ENCODE measurements at places on chromosomes 1 and 21.

GRCh38 chr1:109874445-109874844, 36.2 kb upstream of the CSF1 start:
- no peak for DNase-seq

DNA sequence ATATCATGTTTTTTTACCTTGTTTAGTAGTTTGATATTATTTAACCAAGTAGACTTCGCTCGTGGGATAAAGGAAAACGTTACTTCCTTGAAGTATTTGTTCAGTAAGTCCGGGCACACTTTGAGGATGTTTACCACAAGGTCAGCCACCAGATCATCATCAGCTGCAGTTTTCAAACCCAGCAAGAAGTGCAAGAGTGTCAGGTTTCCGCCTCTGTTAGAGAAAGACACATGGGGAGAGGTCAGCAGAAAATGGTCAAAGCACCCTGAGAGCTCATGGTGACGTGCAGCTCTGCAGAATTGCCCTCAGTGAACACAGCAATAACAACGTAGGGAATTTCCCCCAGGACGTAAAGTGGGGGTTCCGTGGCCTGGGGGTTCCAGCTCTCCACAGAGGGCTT, 24.4 kb downstream of the URB1 start:
- no peak for DNase-seq

- peak; percentile 60 for DNase-seq
Observed at GRCh38 chr1:19811206-19811851, 3.8 kb downstream of the RNF186 start.

DNA sequence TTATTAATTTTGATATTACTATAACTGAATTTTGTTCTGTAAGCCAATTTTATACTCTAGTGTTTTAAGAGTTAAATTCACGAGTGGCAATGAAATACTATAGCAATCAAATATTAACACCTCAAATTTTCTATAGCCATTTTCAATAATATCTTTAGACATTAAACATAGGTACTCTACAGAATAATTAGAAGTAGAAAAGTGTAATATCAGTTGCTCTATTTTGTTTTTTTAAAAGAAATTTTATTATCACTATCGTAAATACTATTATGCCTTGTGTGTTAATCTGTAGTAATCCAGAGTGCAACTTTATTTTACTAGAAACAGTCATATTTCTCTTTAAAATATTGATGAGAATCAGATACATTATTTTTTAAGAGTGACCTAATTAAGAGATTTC, 691.2 kb downstream of the USP25 start:
- no peak for DNase-seq

DNA sequence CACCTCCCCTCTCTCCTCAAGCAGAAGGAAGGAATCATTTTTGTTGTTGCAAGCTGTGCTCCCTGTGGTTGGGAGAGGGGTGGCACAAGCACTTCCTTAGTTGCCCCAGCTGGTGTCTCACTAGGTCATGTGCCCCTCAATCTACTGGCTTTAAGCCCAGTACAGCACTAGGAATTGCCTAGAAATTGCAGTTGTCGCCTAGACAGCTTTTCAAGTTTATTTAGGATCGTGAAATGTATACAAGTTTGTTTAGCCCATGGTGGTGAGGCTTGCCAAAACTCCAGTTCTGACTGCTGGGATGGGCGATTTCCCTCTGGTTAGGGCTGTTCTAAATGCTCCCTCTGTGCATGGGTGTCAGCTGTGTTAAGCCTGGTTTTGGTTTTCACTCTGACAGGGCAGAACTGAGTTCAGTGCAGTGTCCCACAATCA, 126.8 kb upstream of the ZNF644 start:
- peak; percentile 62 for DNase-seq

GRCh38 chr1:221283532-221283931, 404.3 kb downstream of the HLX start:
- DNase-seq, result no peak

DNA sequence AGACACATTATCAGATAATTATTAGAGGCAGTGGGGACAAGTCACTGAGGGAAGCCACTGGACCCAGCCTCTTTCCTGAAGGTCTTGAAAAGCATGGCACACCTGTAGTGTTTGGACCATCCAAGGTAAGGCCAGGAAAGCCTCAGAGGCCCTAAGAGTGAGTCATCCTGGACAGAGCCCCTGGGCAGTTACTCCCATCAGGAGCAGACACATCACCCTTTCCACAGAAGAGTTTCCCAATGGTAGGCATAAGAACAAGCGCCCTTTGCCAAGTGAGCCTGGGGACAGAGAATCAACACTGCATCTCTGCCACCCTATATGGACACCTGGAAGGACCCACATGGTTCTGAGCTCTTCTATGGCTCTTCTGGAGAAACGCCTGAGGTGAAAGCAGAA, 136.0 kb downstream of the PLXNA2 start:
- DNase-seq, result no peak

GRCh38 chr1:226785805-226786204, 46.7 kb upstream of the ITPKB start:
- DNase-seq, result no peak

GRCh38 chr1:72278461-72278860, 3.9 kb downstream of the NEGR1 start:
- DNase-seq, result no peak

GRCh38 chr21:32514275-32515055, 70.9 kb downstream of the TCP10L start:
- DNase-seq, result no peak

DNA sequence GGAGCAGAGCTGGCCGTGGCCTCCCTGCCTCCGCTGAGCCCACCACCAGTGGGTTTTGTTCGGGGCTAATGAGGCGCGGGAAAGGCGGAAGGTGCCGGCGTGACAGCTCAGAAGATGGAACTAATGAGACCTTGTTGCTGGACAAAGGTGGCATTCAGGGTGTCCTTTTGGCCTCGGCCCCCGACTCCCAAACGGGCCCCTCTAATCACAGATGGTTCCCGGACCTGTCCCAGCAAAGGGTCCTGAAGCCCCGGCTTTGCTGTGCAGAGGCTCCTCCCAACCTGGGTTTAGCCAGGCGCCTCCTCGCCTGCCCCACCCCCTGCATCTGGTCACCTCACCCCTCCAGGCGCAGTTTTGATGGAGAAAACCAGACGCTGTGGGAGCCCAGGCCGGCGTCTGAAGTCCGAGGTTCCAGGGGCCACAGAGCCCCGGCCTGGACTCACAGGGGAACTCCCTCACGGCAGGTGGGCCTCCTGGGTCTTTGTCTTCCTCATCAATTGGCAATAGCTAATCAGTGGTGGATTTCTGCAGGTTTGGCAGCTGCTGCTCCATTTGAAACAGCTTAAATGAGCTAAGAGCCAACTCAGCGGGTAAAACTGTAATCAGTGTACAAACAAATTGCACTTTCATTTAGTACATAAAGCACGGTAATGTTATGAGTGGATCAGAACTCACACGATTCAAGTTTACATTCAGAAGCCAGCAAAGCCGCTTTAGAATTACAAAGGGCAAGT, 44.3 kb upstream of the ADARB1 start:
- DNase-seq, result peak; percentile 61

DNA sequence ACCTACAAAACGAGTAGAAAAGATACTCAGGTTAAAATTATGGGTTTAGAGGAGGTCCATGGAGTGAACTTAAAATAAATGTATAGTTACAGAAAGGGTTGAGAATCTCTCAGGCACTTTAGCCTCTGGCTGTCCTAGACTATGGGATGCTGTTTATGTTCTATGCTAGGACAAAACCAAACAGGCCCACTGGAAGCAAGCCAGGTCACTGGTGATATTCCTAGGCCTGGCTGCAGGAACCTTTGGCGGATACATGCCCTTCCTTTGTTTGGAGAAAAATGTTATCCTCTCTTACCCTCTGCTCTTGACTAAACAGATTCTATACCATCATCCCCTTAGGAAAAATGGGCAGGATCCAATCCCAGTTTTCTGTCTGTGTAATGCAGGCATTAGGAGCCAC, 90.7 kb upstream of the DUSP10 start:
- no peak for DNase-seq
